ENCODE measurements at places on chromosomes 1 and 21. TPM values are rescaled to one million over a fixed set of nuclear protein-coding genes. Genes with fewer than 3 reads are reported as not detected.

The COL11A1 gene
- 5.9 TPM for total RNA-seq

The KMO gene
- 0.56 TPM for total RNA-seq

The LRRC39 gene
- 1.4 TPM for total RNA-seq

The CATSPER4 gene
- not detected for total RNA-seq

The SLC2A5 gene
- 5.6 TPM for total RNA-seq

The CLDN14 gene
- total RNA-seq, result 0.85 TPM

The CBS gene
- 47.0 TPM for total RNA-seq

The MIB2 gene
- total RNA-seq, result 115 TPM

The IL6R gene
- total RNA-seq, result 4.6 TPM

The GJA5 gene
- 3.7 TPM for total RNA-seq

The KRTAP10-9 gene
- total RNA-seq, result not detected

The OLFML3 gene
- total RNA-seq, result 7.5 TPM

The NBPF10 gene
- 3.1 TPM for total RNA-seq

The E2F2 gene
- under 0.01 TPM for total RNA-seq

The RNU1-4 gene
- total RNA-seq, result under 0.01 TPM

The PDZK1IP1 gene
- total RNA-seq, result 0.58 TPM

The ANKRD34A gene
- total RNA-seq, result 0.28 TPM

The RHBG gene
- not detected for total RNA-seq

The PTP4A2 gene
- total RNA-seq, result 467 TPM
